ENCODE measurements at places on chromosomes 13 and 19.

DNA sequence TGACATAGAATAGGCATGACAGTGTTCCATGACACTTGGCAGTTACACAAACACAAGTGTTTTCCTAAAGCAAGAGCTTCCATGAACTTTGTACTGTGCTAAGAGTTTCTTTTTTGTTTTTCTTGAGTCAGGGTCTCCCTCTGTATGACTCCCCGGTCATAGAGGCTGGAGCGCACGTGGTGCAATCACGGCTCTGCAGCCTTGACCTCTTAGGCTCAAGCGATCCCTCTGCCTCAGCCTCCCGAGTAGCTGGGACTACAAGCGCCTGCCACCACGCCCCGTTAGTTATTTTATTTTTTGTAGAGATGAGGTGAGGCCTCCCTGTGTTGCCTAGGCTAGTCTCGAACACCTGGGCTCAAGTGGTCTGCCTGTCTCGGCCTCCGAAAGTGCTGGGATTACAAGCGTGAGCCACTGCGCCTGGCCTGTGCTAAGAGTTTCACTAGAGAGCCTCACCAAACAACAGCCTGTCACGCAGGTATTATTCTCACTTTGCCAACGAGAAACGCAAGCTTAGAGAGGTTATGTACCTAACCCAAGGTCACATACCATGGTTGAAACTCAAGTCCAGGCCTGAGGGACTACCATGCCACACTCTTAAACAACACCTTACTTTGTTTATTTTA lies 355.9 kb downstream of the KLF12 start:
- no peak for DNase-seq

- DNase-seq, result no peak
Observed at GRCh38 chr19:47141695-47142094, 11.1 kb downstream of the SAE1 start.

DNA sequence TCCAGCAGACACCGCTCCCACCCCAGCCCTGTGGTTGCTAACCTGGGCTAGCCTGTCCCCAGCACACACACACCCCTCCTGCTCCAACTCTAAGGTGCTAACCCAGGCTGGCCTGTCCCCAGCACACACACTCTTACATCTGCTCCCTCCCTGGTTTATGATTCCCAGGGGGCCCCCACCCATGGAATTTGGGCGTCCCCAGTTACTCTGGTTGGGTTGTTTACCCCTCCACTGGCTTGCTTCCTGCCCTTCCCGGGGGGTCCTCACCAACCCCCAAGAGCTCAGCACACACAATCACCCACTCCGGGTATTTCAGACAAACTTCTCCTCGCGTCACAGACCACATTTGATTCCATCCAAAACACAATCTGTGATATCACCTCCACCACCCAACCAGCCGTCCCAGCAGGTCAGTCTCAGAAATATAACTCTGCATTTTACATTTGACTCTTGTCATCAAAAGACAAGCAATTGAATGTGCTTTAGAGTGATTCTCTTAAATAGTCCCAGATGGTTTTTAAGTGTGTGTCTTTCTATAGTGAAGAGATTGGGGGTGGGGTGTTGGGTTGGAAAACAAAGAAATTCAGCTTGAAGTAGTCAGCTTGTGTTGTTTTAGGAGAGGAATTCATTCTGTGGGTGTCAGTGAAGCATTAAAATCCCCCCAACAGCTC lies 20.1 kb downstream of the COL4A2 start:
- DNase-seq, result no peak

- DNase-seq, result no peak
Observed at GRCh38 chr13:23979361-23980159, 82.3 kb upstream of the C1QTNF9B start.

DNA sequence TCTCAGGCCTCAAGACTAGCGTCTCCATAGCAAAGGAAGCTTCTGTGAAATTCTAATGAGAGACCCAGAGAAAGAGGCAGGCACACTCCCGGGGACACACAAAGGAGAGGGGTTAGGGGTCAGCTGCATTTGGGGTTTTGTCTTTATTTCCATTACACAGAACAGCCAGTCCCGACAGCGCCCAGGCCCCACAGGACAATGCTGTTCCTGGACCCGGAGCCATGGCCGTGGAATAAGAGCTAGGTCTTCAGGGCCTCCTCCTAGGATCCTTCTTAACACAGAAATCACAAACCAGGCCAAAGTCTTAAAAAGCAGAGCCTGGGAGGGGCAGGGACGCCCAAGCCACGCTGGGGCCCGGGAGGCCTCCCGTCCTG lies 22.8 kb downstream of the KCTD15 start:
- no peak for DNase-seq

GRCh38 chr19:49997709-49998108 lies 27.5 kb downstream of the VRK3 start:
- DNase-seq, result peak; percentile 35

DNA sequence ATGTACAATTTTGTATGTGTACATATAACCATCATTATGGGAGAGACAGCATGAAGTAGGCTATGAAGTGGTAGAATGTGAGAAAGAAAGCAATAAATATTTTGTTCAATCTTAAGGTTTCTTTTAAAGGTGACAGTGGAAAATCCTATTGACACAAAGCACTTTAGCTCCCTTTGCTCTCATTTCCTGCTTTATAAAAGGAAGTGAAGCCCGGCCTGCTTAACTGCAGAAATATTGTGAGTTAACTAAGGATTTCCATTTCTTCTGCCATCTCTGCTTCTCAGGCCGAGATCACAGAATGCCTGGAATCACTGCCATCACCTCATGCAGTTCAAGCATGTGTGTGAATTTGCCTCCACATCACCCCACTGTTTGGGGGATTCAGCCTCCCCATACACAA lies 83.5 kb downstream of the FRY start:
- no peak for DNase-seq

Measured in SW 1271 (cell line).